ENCODE measurements at places on chromosomes 7 and 10.

- no peaks in the 10 kb centered on the region for H3K36me3 ChIP-seq
- H3K27me3 ChIP-seq = no peaks in the 10 kb centered on the region
- H3K4me1 ChIP-seq = no peaks in the 10 kb centered on the region
Observed at GRCh38 chr7:139321071-139321745, 19.9 kb upstream of the FMC1 start.

DNA sequence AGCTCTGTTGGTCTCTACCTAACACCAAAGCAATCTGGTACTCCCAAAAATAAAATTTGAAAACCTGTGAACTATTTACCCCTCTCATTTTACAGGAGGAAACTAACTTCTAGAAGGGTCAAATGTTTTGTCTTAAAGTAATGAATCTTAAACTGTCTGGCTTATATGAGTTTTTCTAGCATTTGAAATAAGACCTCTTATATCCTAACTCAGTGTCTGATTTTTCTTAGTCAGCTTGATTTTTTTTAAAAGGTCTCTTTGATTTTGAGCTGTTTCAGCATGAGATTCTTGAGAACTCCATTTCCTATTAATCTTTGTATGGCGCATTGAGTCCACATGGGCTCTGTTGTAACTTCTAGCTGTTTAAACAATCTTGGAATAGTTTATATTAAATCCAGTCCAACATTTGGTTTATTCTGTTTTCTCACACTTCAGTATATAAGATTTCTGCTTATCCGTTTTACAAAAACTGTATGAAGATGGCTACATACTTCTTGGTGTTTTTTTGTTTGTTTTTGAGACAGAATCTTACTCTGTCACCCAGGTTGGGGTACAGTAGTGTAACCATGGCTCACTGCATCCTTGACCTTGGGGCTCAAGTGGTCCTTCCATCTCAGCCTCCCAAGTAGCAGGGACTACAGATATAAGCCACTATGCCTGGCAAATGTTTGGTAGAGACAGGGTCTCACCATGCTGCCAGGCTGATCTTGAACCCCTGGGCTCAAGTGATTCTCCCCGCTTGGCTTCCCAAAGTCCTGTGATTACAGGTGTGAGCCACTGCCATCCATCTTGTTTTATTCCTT is 91.1 kb downstream of the PPP1R9A start:
- no peak overlapping the region for H3K4me3 ChIP-seq
- H3K27ac ChIP-seq = no peak overlapping the region
- DNase-seq = no peak
- H3K4me1 ChIP-seq = no peaks in the 10 kb centered on the region
- no peaks in the 10 kb centered on the region for H3K27me3 ChIP-seq
- H3K36me3 ChIP-seq = no peaks in the 10 kb centered on the region

GRCh38 chr7:106059556-106059955 is 52.6 kb downstream of the SYPL1 start:
- no peaks in the 10 kb centered on the region for H3K4me1 ChIP-seq
- no peaks in the 10 kb centered on the region for H3K27me3 ChIP-seq
- no peak overlapping the region for H3K4me3 ChIP-seq
- H3K36me3 ChIP-seq = no peaks in the 10 kb centered on the region

DNA sequence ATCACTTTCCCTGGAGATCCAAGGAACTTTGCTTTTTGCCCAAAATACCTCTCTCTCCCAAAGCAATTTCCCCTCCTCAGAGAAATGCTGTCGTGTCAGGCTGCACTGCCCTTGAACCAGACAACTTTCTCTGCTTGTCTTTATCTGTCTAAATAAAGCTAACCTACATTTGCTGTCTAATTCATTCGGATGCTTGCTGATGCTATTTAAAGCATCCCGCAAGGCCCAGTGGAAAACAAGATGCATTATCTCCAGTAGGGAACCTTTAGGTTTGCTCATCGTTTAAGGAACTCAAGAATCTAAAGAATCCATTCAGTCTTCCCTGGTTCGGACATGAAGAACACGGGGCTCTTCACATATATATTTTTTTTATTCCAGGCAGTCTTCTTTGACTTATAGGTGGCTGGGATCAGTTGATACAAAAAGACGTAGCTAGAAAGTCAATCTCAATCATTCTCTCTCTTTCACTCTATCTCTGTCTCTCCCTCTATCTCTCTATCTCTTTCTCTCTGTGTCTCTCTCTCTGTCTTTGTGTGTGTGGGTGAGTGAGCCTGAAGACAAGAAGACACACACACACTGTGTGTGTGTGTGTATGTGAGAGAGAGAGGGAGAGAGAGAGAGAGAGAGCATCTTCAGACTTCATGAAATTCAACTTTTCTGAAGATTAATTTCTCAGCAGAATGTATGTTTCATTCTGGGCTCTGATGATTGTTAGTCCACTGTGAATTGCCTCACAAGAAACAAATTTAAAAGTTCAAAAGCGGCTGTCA is 92.8 kb upstream of the MKLN1 start:
- no peaks in the 10 kb centered on the region for H3K27me3 ChIP-seq
- H3K27ac ChIP-seq = peak overlapping the region; percentile 42
- no peak for DNase-seq
- H3K4me3 ChIP-seq = no peak overlapping the region
- no peaks in the 10 kb centered on the region for H3K36me3 ChIP-seq
- peaks cover 28% of the 10 kb centered on the region for H3K4me1 ChIP-seq

DNA sequence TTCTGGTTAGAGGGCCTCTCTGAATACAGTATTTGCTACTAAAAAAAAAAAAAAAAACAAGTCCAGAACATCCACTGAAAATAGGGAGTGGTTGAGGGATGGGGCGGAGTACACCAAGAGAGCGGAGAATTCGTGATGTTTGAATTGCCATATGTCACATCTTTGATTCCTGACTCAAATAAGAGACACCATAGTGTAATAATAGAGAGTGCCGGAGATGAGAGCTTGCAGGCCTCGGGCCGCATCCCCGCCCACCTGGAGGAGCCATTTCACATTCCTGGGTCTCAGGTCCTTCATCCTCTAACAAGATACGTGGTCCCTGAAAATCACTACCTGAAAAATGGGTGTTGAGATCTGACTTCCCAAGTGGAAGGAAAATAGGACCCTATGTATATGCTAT is 46.8 kb downstream of the KIAA1549 start:
- DNase-seq = no peak
- H3K4me3 ChIP-seq = no peak overlapping the region
- H3K36me3 ChIP-seq = no peaks in the 10 kb centered on the region
- no peak overlapping the region for H3K27ac ChIP-seq
- no peaks in the 10 kb centered on the region for H3K27me3 ChIP-seq

- no peak for DNase-seq
- peaks cover 2% of the 10 kb centered on the region for H3K27me3 ChIP-seq
- H3K36me3 ChIP-seq = no peaks in the 10 kb centered on the region
- H3K4me1 ChIP-seq = no peaks in the 10 kb centered on the region
Observed at GRCh38 chr10:131747251-131747650, 153.6 kb upstream of the PPP2R2D start.

GRCh38 chr7:111765751-111766643 is 203.7 kb upstream of the IMMP2L start:
- H3K4me1 ChIP-seq = no peaks in the 10 kb centered on the region
- H3K4me3 ChIP-seq = no peak overlapping the region
- H3K36me3 ChIP-seq = no peaks in the 10 kb centered on the region
- no peak overlapping the region for H3K27ac ChIP-seq
- no peak for DNase-seq

- H3K4me3 ChIP-seq = no peak overlapping the region
- H3K27ac ChIP-seq = no peak overlapping the region
- DNase-seq = no peak
- H3K27me3 ChIP-seq = no peaks in the 10 kb centered on the region
- H3K4me1 ChIP-seq = no peaks in the 10 kb centered on the region
- no peaks in the 10 kb centered on the region for H3K36me3 ChIP-seq
Observed at GRCh38 chr10:73559590-73559989, 31.6 kb downstream of the USP54 start.

GRCh38 chr10:61612009-61612408 is 50.7 kb upstream of the CABCOCO1 start:
- no peaks in the 10 kb centered on the region for H3K4me1 ChIP-seq
- H3K36me3 ChIP-seq = no peaks in the 10 kb centered on the region
- H3K27ac ChIP-seq = no peak overlapping the region
- DNase-seq = no peak
- no peaks in the 10 kb centered on the region for H3K27me3 ChIP-seq
- H3K4me3 ChIP-seq = no peak overlapping the region

- no peak overlapping the region for H3K27ac ChIP-seq
- no peaks in the 10 kb centered on the region for H3K27me3 ChIP-seq
- no peak for DNase-seq
- H3K4me1 ChIP-seq = no peaks in the 10 kb centered on the region
Observed at GRCh38 chr10:76287856-76288255, 856.4 kb downstream of the LRMDA start.

- no peaks in the 10 kb centered on the region for H3K4me1 ChIP-seq
- no peak overlapping the region for H3K4me3 ChIP-seq
- H3K27me3 ChIP-seq = no peaks in the 10 kb centered on the region
- no peaks in the 10 kb centered on the region for H3K36me3 ChIP-seq
- DNase-seq = no peak
- no peak overlapping the region for H3K27ac ChIP-seq
Observed at GRCh38 chr10:7152982-7153381, 257.9 kb downstream of the SFMBT2 start.

- peaks cover 23% of the 10 kb centered on the region for H3K4me1 ChIP-seq
- no peaks in the 10 kb centered on the region for H3K36me3 ChIP-seq
- H3K27me3 ChIP-seq = no peaks in the 10 kb centered on the region
- DNase-seq = peak; percentile 70
- H3K4me3 ChIP-seq = peak overlapping the region; percentile 41
Observed at GRCh38 chr7:100516135-100516812, 22.7 kb upstream of the AGFG2 start.

GRCh38 chr7:44880317-44881018 is 4.9 kb downstream of the PURB start:
- no peak overlapping the region for H3K27ac ChIP-seq
- peaks cover 3% of the 10 kb centered on the region for H3K36me3 ChIP-seq
- no peak for DNase-seq
- H3K4me3 ChIP-seq = no peak overlapping the region

DNA sequence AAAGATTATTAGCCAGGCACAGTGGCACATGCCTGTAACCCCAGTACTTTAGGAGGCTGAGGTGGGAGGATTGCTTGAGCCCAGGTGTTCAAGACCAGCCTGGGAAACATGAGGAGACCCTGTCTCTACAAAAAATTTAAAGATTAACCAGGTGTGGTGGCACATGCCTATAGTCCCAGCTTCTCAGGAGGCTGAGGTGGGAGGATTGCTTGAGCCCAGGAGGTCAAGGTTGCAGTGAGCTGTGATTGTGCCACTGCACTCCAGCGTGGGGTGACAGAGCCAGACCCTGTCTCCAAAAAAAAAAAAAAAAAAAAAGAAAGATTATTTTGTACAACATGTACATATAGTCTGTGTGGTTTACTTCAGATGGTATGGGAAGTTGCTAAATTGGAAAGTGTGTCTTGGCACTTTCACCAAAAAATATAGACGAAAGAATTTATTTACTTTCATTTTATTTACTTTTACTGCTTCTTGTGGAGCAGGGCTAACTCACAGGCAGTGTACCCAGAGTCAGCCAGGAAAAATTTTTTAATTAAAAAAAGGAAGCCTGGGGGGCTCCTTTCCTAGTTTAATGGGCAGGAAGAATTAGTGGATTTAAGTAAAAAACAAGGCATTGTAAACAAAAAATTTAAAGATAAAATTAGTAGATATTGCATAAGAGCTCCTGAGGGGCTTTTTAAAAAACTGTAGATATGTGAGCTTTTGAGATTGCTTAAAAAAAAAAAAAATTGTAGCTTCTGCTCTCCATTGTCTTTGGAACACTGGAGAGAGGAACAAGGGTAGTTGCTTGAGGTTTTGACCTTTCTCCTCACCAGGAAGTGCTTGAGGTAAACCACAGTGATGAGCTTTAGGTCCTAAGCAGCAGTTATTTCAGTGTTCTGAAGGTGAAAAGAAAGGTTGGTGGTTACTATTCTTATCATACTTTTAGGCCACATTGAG is 44.6 kb upstream of the VDAC2 start:
- H3K27me3 ChIP-seq = no peaks in the 10 kb centered on the region
- no peaks in the 10 kb centered on the region for H3K36me3 ChIP-seq
- DNase-seq = peak; percentile 18
- H3K4me3 ChIP-seq = peak overlapping the region; percentile 11

DNA sequence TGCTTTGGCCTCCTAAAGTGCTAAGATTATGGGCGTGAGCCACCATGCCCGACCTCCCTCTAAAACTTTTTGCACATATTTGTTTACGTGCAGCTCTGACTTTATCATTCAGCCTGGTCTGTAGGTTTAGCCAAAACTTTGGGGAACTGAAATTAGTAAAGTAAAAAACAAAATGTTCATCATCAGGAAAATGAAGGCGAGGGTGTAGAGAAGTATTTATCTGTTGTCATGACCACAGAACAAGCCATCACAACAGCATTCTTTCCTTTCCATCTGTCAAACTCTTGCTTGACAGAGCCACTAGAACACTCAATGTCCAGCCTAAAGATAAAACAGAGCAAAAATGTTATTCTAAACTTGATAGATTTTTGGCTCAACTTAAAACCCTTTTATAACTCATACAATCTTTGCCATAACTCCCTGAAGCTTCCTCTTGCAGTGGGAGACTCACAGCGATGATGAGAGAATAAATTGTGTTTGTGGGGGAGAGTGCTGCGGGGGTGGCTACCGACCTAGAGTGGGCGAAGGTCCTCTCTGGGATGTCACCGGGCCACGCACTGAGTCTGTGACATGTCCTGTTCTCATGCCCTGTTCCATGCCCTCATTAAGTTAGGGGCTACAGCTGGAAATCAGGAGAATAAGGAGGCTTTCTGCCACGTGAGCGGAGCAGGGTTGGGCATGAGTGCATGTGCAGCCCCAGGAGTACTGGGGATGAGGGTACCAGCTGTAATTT is 58.6 kb upstream of the MKRN1 start:
- DNase-seq = no peak
- H3K27me3 ChIP-seq = no peaks in the 10 kb centered on the region
- no peak overlapping the region for H3K4me3 ChIP-seq

DNA sequence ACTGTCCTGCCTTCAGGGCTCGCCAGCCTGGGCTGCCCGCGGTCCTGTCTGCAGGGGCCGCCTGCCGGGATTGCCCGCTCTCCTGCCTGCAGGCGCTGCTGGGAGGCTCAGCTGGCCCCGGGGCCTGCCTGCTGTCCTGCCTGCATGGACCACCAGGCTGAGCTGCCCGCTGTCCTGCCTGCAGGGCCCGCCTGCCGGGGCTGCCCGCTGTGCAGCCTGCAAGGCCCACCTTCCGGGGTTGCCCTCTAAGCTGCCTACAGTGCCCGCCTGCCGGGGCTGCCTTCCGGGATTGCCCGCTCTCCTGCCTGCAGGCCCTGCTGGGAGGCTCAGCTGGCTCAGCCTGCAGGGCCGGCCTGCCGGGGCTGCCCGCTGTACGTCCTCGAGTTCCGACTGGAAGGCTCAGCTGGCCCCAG is 164.4 kb downstream of the GLRX3 start:
- H3K36me3 ChIP-seq = no peaks in the 10 kb centered on the region
- peak overlapping the region; percentile 44 for H3K4me3 ChIP-seq
- H3K4me1 ChIP-seq = no peaks in the 10 kb centered on the region

DNA sequence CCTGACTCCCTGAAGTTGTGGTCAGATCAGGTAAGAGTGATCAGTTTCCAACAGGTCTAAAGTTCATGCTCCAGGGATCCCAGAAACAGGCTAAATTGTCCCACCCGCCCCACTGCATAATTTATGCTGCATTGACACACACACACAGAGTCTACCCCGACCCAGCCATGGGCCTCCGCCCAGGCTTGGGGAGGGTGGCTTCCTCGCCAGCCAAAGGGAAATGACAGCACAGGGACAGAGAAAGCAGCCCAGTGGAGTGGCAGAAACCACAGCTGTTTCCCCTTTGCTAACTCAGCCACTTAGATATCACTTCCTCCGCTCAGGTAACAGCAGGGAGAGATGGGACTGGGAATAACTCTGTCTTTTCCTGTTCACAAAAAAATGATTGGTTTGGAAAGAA is 9.4 kb downstream of the SH3PXD2A start:
- no peaks in the 10 kb centered on the region for H3K27me3 ChIP-seq
- H3K36me3 ChIP-seq = no peaks in the 10 kb centered on the region
- peak overlapping the region; percentile 11 for H3K4me3 ChIP-seq
- H3K4me1 ChIP-seq = peaks cover 13% of the 10 kb centered on the region
